Activated CD8-positive, alpha-beta memory T cell treated with anti-CD3 and anti-CD28 coated beads, Interleukin-2, amount 10 ng/mL, durations not matched to agents 7 days and 5 days (primary cell): ENCODE measurements at places on chromosomes 12 and 14. TPM values are rescaled to one million over a fixed set of nuclear protein-coding genes. Genes with fewer than 3 reads are reported as not detected.

DNA sequence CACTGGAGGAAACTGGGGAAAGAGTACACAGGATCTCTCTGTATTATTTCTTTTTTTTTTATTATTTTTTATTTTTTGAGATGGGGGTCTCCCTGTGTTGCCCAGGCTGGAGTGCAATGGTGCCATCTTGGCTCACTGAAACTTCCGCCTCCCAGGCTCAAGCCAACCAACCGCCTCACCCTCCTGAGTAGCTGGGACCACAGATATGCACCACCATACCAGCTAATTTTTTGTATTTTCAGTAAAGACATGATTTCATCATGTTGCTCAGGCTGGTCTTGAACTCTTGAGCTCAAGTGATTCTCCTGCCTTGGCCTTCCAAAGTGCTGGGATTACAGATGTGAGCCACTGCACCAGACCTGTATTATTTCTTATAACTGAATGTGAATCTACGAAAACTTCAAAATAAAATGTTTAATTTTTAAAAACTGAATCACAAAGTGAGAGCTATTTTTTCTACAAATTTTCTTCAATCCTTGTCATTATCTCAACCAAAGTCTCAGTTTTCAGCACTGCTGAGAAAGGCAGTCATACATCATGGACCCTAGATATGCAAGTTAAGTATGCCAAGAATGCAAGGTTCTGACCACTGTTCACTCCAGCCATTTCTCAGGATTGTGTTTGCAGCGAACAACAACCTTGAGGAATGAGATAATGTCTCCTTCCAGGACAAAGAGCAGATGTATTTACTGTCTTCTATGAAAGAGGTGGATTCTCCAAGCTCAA is 2.4 kb downstream of the EAPP start:
- no peaks in the 10 kb centered on the region for H3K27me3 ChIP-seq
- peaks cover 15% of the 10 kb centered on the region for H3K36me3 ChIP-seq
- H3K4me3 ChIP-seq = no peak overlapping the region
- DNase-seq = no peak
- peaks cover 23% of the 10 kb centered on the region for H3K4me1 ChIP-seq
- no peak overlapping the region for H3K27ac ChIP-seq

DNA sequence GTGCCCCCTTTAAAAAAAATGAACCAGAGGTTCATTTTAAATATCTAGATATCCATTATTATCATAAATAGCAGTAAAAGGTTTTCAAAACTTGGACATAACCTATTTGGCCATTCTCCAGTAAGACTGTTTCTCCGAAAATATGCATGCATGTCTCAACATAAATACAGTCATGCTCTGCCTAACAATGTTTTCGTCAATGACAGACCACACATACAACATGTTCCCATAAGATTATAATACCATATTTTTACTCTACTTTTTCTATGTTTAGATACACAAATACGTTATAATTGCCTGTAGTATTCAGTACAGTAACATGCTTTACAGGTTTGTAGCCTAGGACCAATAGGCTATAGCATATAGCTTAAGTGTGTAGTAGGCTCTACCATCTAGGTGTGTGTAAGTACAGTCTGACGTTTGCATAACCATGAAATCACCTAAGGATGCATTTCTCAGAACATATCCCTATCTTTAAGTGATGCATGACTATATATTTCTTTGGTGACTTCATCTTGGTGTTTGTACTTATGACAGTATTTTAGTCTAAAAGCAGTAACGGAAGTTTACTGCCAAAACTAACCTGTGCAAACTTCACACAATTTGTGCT is 3.2 kb downstream of the TMEM19 start:
- H3K27ac ChIP-seq = no peak overlapping the region
- H3K4me3 ChIP-seq = no peak overlapping the region
- no peaks in the 10 kb centered on the region for H3K27me3 ChIP-seq

GRCh38 chr12:111193496-111193895 is 175.4 kb downstream of the PHETA1 start:
- H3K4me1 ChIP-seq = no peaks in the 10 kb centered on the region
- DNase-seq = no peak
- H3K36me3 ChIP-seq = no peaks in the 10 kb centered on the region
- peaks cover 14% of the 10 kb centered on the region for H3K27me3 ChIP-seq

GRCh38 chr12:32107359-32108267 is 966 bp downstream of the BICD1 start:
- H3K4me1 ChIP-seq = peaks cover 24% of the 10 kb centered on the region
- peak; percentile 43 for DNase-seq
- H3K27ac ChIP-seq = peak overlapping the region; percentile 86
- peaks cover 10% of the 10 kb centered on the region for H3K27me3 ChIP-seq
- peak overlapping the region; percentile 93 for H3K4me3 ChIP-seq

DNA sequence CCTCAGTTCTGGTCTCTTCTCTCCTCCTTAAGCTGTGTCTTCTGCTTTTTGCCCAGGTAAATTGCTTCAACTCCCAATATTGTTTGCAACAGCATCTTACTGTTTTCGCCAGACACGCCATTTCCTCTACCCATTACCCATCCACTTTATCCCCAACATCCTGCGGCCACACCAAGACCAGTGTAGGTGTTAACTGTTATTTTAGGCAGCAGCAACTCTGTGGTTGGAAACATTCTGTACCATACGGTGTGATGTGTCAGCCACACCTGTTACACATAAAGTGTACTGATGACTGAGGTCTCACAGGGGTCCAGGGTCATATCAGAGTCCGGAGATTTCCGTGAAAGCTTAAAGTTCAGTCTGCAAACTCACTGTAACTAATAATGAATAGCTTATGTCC is 21.8 kb upstream of the KLRD1 start:
- peak; percentile 87 for DNase-seq
- H3K4me1 ChIP-seq = peaks cover 54% of the 10 kb centered on the region
- no peaks in the 10 kb centered on the region for H3K27me3 ChIP-seq
- peak overlapping the region; percentile 69 for H3K27ac ChIP-seq
- H3K36me3 ChIP-seq = peaks cover 26% of the 10 kb centered on the region
- peak overlapping the region; percentile 16 for H3K4me3 ChIP-seq

DNA sequence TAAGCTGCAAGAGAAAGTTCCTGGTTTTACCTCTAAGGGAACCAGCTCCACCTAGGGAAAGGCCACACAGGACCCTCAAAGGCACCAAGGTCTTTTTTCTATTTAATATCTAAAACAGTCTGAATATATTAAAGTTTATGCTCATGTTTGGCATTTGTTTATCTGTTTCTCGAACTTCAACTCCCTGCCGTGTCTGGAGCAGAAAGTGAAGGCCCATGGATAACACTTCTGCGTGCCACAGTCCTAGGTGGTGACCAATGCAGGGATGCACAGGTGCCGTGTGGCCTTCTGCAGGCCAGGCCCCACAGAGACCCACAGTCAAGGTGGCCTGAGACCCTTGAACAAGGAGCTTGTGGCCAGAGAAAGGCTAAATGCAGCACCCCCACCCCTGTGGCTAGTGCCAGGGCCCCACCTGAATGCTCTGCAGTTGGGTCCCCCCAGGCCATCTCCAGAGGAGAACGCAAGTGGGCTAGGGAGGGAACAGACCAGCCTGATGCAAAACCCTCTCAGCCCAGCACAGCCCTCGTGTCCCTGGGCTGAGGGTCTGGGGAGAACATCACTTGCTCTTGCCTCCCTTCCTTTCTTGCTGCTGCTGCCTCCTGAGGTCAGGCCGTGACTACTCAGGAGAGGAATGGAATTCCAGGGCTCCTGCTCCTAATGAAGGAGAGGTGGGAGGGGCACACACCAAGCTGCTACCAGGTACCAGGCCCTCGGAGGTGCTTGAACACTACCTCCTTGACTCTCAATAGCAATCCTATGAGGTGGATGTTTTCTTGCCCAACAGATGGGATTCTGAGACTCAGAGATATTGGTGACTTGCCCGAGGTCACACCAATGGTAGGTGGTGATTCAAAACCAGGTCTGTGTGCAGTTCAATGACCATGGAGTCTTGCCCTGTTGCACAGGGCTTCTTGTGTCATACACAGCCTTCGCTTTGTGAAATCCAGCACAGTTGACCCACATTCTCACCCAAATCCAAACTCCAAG is 45.4 kb downstream of the PSMA6 start:
- no peak overlapping the region for H3K4me3 ChIP-seq
- no peaks in the 10 kb centered on the region for H3K27me3 ChIP-seq
- H3K27ac ChIP-seq = peak overlapping the region; percentile 14
- DNase-seq = no peak
- peaks cover 42% of the 10 kb centered on the region for H3K4me1 ChIP-seq

- peaks cover 32% of the 10 kb centered on the region for H3K36me3 ChIP-seq
- H3K4me1 ChIP-seq = peaks cover 39% of the 10 kb centered on the region
- H3K27me3 ChIP-seq = peaks cover 3% of the 10 kb centered on the region
- peak overlapping the region; percentile 80 for H3K4me3 ChIP-seq
- H3K27ac ChIP-seq = peak overlapping the region; percentile 97
- DNase-seq = no peak
Measured at GRCh38 chr12:14366209-14367039, 942 bp downstream of the ATF7IP start.

- no peak overlapping the region for H3K4me3 ChIP-seq
- DNase-seq = no peak
- no peak overlapping the region for H3K27ac ChIP-seq
- H3K4me1 ChIP-seq = no peaks in the 10 kb centered on the region
Measured at GRCh38 chr14:53613404-53614253, 343.0 kb downstream of the BMP4 start.

DNA sequence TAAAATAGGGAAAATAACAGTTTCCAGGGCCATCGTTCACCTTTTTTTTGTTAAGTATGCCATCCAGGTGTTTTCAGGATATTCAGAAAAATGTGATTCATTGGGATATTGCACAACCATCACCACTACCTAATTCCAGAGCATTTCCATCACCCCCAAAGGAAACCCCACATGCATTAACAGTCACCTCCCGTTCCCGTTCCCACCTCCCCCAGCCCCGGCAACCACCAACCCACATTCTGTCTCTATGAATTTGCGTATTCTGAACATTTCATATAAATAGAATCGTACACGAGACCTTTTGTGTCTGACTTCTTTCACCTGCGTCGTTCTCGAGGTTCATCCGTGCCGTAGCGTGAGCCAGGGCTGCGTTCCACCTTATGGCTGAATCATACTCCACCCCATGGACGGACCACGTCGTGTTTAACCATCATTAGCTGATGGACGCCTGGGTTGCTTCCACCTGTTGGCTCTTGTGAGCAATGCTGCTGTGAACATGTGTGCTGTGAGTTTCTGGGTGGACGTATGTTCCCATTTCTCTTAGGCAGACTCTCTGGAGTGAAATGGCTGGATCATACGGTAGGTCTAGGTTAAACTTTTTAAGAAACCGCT is 51.0 kb upstream of the NCOR2 start:
- H3K4me3 ChIP-seq = no peak overlapping the region
- no peaks in the 10 kb centered on the region for H3K4me1 ChIP-seq
- peaks cover 3% of the 10 kb centered on the region for H3K27me3 ChIP-seq
- no peak overlapping the region for H3K27ac ChIP-seq
- H3K36me3 ChIP-seq = no peaks in the 10 kb centered on the region

GRCh38 chr14:100762089-100762515 is 35.4 kb downstream of the DLK1 start:
- no peaks in the 10 kb centered on the region for H3K36me3 ChIP-seq
- no peaks in the 10 kb centered on the region for H3K4me1 ChIP-seq
- no peak overlapping the region for H3K4me3 ChIP-seq
- peaks cover 21% of the 10 kb centered on the region for H3K27me3 ChIP-seq

- H3K4me3 ChIP-seq = no peak overlapping the region
- no peaks in the 10 kb centered on the region for H3K36me3 ChIP-seq
- DNase-seq = no peak
- peak overlapping the region; percentile 10 for H3K27ac ChIP-seq
Measured at GRCh38 chr14:100616854-100617409, 29.7 kb upstream of the BEGAIN start.

DNA sequence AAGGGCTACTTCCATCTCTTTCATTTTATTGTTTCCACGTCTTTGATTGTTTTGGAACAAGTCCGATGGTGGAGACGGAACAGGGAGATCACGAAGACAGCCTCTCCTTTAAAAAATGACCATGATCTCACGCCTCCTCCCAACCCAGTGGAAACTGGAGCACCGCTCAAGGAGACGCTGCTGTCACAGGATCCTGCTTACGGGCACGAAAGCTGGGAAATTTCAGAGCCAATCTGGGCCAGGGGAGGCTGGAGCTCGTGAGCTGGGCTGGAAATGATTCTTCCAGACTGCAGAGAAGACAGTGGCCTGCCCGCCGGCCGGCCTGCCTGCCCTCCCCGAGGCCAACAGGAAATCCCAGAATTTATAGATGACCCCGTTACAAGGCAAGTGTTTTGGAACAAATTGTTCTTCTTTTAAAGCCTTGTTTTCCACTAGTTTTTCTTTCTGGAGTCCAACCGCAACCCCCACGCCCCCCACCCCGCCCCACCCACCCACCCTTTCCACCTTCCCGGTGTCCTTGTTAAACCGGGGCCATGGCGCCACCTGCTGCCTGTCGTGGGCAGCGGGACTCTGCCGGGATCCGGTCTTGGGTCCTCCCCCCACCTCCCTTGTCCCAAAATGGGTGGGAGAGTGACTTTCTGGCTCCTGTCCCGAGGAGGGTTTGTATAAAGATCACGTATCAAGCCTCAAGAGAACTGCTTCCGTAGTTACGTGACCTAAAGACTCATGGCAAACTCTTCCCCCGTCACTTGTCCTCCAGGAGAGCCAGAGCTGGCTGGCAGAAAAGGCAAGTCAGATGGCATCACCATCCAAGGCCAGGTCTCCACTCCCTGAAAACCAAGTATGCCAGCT is 40.3 kb downstream of the MAP1LC3B2 start:
- H3K4me3 ChIP-seq = no peak overlapping the region
- no peaks in the 10 kb centered on the region for H3K36me3 ChIP-seq
- peaks cover 5% of the 10 kb centered on the region for H3K27me3 ChIP-seq
- no peak overlapping the region for H3K27ac ChIP-seq
- peak; percentile 69 for DNase-seq
- peaks cover 21% of the 10 kb centered on the region for H3K4me1 ChIP-seq

- H3K27me3 ChIP-seq = no peaks in the 10 kb centered on the region
- no peaks in the 10 kb centered on the region for H3K4me1 ChIP-seq
- no peak overlapping the region for H3K27ac ChIP-seq
Measured at GRCh38 chr12:80576641-80577418, 130.6 kb upstream of the MYF6 start.

DNA sequence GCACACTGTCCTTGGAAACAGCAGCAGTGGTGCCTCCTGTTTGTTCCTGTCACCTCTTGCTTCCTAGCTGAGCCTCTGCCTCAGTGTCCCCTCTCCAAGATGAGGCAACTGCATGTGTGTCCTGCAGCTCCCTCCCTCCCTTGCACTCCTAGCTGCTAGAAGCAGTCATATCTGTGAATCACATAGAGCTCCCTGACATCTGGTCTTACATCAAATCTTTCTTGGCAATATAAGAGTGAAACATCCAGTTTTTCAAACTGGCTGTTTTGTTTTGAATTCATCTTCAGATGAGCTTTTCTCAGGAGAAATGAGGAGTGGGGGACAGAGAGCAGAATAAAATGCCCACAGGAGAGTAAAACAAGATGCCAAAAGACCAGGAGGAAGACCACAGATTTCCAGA is 103.7 kb downstream of the VCPKMT start:
- no peak overlapping the region for H3K4me3 ChIP-seq
- no peak overlapping the region for H3K27ac ChIP-seq
- peaks cover 37% of the 10 kb centered on the region for H3K36me3 ChIP-seq
- no peak for DNase-seq

The ABHD12B gene
- total RNA-seq = not detected

The PTGER2 gene
- 97.6 TPM for total RNA-seq

The APOF gene
- total RNA-seq = not detected

The BDKRB1 gene
- not detected for total RNA-seq

The TSPAN19 gene
- not detected for total RNA-seq
